ENCODE measurements at places on chromosomes 3 and 15. TPM values are rescaled to one million over a fixed set of nuclear protein-coding genes. Genes with fewer than 3 reads are reported as not detected.

- DNase-seq: no peak
Measured at GRCh38 chr3:192833177-192833890, 84.3 kb downstream of the MB21D2 start.

CYP11A1 gene
- not detected for total RNA-seq

- no peak for DNase-seq
Measured at GRCh38 chr3:99997293-99997692, 117.0 kb downstream of the FILIP1L start.

DNA sequence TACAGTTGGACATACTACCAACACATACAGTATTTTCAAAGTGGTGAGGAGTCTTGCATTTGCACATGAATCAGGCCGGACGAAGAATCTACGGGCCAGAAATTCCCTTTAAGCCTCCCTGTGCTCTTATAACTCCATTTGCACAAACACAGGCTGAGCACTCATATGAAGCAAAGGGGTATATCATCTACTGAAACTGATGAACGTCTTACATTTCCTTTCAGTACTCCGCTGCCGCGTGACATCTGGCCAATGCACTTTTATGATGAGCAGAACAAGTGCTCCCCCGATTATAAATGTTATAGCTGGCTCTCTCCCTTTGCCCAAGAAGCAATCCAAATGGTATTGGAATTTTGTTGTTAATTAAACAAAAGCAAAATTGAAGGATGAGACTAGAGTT, 110.3 kb upstream of the ICE2 start:
- DNase-seq: no peak

GRCh38 chr3:27596334-27596841, 112.2 kb upstream of the SLC4A7 start:
- peak; percentile 11 for DNase-seq

DNA sequence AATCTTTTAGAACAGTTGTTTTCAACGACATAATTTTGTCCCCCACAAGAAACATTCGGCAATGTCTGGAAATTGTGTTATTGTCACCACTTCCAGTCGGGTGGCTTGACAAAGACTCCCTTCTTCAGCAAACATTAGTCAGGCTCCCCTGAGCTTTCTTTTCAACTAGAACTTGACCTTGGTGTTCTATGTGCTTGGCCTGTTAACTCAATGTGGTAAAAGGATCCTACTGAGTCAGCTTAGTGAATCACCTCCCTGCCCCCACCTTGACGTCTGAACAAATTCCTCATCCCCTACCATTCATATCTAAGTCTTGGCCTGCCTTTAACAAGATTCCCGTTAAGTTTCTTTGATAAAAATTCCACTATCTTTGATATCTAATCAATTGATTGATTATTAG, 465.0 kb upstream of the ROBO1 start:
- DNase-seq: peak; percentile 40

ZIC4 gene
- total RNA-seq: not detected
